ENCODE measurements at places on chromosomes 4 and X. TPM values are rescaled to one million over a fixed set of nuclear protein-coding genes. Genes with fewer than 3 reads are reported as not detected.

EGFL6 gene
- total RNA-seq = not detected

SPANXN2 gene
- not detected for total RNA-seq

FAM47C gene
- total RNA-seq = 0.18 TPM

RNF212 gene
- total RNA-seq = 3.3 TPM

PCDH19 gene
- total RNA-seq = 34.9 TPM
